ENCODE measurements at places on chromosomes 13 and 19.

DNA sequence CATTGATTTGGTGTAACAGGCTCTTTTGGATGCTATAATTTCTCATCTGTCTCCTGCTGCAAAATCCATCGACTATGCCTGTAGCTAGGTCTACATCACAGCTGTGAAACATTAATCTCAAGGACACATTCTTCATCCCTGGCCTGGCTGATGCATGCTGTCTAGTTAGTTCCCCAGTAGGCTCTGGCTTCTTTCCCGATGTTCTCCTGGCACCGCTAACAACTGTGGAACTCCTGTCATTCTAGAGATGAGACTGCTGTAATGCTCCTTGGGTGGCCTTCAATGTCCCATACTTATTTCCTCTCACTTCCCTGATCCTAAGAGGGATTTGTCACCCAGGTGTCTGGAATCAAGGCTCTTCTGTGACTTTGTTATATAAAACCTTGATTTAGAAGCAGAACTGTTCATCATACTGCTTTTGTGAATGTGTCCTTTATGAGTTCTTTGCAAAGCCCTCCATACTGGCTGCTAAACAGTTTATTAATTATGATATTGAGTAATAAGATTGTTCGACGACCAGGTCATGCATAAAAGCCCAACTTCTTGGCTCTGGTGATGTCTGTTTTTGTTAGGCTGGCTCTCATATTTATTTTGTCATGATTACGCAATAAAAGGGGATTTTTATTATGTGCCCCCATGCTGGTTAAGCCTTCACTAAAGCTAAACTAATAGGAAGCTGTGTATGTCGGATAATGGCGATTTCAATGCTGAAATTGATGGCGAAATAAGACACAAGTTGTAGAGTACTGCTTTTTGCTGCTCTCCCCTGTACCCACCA, 227.5 kb downstream of the DCT start:
- DNase-seq: no peak

- no peak for DNase-seq
Observed at GRCh38 chr13:39095500-39095899, 57.2 kb downstream of the NHLRC3 start.

DNA sequence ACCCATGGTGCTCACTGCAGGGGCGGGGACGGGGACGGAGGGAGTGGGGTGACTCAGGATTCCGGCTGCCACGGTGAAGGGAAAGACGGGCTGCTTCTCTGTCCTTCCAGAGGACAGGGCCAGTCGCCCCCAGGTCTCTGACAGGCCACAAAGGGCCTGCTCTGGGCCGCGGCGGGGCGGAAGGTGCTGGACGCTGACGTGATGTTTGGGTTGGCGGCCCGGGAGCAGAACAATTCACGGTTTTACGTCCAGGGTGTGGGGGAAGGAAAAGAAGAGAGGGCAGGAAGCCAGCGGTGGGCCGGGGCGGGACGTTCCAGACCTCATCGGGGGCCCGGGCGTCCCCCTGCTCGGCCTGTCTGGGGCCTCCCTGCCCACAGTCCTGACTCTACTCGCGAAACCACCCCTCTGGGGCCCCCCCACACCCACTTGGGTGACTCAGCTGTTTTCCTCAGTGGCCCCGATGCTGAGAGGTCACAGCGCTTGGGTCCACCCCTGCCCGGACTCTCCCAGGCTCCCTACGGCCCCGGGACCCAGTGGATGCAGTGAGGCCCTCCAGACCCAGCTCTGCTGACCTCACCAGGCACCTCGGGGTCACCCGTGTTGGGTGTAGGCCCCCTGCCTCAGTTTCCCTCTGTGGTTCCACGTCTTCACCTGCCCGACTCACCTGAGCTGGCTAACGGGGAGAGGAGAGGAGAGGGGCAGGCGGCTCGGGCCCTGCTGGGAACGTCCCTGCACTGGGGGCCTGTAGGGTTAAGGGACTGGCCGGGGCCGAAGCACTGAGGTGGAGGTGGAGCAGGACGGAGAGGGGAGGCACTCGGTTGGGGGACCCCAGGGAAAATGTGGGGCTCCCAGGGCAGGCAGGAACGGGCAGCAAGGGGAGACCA, 29.2 kb downstream of the PIP5K1C start:
- no peak for DNase-seq

DNA sequence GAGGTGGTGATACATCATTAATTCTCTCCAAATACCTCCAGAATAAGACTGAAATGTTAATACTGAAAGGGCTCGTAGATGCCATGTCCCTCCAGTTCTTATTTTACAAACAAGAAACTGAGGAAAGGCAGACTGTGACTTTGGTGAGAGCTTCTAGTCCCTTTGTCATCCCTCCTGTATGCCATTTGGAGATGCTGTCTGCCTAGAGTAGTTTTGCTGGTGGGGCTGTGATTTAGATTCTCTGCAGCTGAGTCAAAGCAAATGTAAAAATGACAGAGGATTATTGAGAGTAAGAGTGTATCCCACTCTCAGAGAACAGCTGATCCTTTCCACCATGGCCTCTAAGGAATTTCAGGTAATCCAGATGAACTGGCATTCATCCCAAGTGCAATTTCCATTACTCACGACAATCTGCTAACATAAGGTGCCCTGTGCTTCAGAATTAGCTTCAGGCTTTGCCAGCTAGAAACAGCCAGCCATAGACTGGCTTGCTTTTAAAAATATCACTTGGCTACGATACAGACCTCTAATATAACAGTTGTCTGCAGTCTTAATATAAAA, 16.8 kb downstream of the PABPC3 start:
- no peak for DNase-seq

Measured in H1 (cell line).